ENCODE measurements at places on chromosomes 2 and 18. TPM values are rescaled to one million over a fixed set of nuclear protein-coding genes. Genes with fewer than 3 reads are reported as not detected.

DNA sequence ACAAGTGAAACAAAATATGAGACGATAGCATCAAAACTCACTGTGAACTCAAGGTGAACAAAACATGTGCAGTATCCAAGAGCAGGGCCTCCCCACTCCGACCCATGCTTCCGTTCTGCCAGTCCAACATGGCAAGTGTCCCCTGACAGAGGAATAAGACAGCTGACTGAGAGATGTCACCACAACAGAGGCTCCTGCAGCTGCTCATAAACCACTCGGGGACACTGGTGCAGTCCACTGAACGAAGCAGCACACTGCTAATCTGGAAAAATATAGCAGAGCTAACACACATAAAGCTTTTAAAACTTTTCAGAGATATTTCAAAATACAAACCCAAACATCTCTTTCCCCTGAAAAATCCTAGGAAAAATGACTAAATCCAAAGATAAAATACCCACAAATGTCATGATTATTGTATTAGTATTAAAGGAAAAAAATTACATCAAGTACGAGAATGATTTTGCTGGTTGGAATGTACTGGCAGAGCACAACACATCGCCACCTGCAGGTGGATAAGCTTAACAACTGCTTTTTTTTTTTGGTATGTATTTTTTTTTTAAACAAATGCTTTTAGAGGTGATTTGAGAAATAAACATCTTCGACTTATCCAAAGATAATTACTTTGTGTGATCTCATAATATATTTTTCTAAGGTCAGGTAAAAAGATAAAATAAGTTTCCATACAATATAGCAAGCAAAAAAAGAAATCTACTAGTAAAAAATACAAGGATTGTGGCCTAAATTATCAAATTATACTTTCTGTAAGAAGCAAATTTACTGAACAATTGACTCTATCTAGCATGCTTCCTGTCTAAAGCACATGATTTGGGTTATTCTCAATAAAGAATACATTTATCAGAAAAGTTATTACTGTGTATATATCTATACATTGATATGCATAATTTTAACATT, 18.6 kb downstream of the THADA start:
- no peaks in the 10 kb centered on the region for H3K4me1 ChIP-seq
- DNase-seq: peak; percentile 59
- no peak overlapping the region for H3K4me3 ChIP-seq

- peaks cover 8% of the 10 kb centered on the region for H3K4me1 ChIP-seq
- no peak overlapping the region for H3K27ac ChIP-seq
- peak overlapping the region; percentile 82 for H3K4me3 ChIP-seq
- no peaks in the 10 kb centered on the region for H3K27me3 ChIP-seq
- no peak for DNase-seq
Measured at GRCh38 chr2:3377279-3377611, 373 bp downstream of the EIPR1 start.

GRCh38 chr2:58914733-58915505, 673.8 kb upstream of the FANCL start:
- H3K4me1 ChIP-seq: no peaks in the 10 kb centered on the region
- no peaks in the 10 kb centered on the region for H3K36me3 ChIP-seq
- no peaks in the 10 kb centered on the region for H3K27me3 ChIP-seq
- no peak overlapping the region for H3K4me3 ChIP-seq
- H3K27ac ChIP-seq: no peak overlapping the region

GRCh38 chr2:67701011-67701410, 303.9 kb downstream of the ETAA1 start:
- no peaks in the 10 kb centered on the region for H3K4me1 ChIP-seq
- no peak for DNase-seq
- no peak overlapping the region for H3K4me3 ChIP-seq
- no peaks in the 10 kb centered on the region for H3K27me3 ChIP-seq

GRCh38 chr2:26740890-26741302, 23.2 kb upstream of the SLC35F6 start:
- H3K4me3 ChIP-seq: no peak overlapping the region
- H3K27me3 ChIP-seq: no peaks in the 10 kb centered on the region
- no peaks in the 10 kb centered on the region for H3K36me3 ChIP-seq
- peaks cover 2% of the 10 kb centered on the region for H3K4me1 ChIP-seq
- DNase-seq: no peak
- H3K27ac ChIP-seq: no peak overlapping the region

DNA sequence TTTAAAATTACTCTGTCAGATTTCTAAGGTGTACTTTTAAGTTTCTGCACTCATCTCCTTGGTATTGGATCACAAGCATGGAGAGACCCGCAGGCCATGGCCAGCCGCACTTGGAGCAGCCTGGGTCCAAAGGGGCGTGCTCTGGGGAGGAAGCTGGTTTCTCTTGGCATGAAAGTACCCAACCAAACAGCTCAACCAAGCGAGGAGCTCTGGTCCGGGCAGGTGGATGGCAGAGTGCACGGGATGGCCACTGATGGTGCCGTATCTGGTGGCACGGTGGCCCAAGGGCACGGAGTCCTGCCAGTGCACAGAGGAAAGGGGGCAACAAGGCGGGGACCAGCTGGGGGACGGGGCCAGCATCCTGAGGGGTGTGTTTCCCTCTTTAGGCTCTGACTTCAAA, 32.2 kb upstream of the MCFD2 start:
- no peaks in the 10 kb centered on the region for H3K27me3 ChIP-seq
- DNase-seq: no peak
- H3K27ac ChIP-seq: no peak overlapping the region
- H3K4me3 ChIP-seq: no peak overlapping the region
- peaks cover 2% of the 10 kb centered on the region for H3K4me1 ChIP-seq

DNA sequence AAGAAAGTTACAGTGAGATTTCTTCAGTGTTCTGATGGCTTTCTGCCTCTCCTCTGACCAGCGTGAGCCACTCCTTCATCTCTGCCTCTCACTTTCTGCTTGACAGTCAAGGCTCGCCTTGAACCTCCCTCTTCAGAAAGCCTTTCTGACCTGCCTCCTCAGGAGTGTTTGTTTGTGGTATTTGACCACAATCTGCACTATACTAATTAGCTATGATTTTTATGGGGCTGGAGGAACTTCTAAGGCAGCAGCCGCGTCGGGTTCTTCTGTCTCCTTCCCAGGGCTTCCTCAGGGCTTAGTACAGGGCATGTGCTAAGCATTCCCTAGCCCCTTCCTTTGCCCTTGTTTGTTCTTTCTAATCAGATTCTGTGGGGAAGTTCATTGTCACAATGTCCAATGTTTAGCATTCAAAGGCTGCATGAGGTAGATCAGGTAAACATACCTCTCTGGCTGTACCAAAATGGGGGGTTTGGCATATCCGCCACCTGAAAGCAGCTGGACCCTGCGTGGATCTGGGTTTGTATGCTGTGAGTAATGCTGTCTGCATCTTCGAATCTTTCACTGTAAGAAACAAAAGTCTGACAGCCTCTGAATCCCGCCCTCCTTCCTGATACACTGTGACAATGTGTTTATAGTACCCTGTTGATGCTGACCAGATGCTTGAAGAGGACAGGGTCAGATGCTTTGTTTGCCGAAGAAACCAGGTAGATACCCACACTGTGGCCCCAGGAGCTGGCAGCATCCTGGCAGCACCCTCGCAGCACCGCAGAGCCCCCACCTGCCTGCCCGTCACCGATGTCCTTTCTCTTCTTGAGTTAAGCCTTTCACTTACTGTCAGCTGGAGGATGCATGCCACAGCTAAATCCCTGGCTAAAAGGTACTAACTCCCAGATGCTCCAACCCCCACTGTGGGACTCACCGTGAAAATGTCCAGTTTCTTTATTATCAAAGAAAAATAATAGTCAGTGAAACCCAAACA, 260.8 kb upstream of the HDAC4 start:
- H3K27me3 ChIP-seq: no peaks in the 10 kb centered on the region
- DNase-seq: no peak
- H3K4me1 ChIP-seq: no peaks in the 10 kb centered on the region
- no peak overlapping the region for H3K27ac ChIP-seq
- H3K36me3 ChIP-seq: no peaks in the 10 kb centered on the region
- no peak overlapping the region for H3K4me3 ChIP-seq

GRCh38 chr18:23257686-23258565, 122.6 kb downstream of the CABLES1 start:
- no peaks in the 10 kb centered on the region for H3K27me3 ChIP-seq
- no peak for DNase-seq
- H3K4me1 ChIP-seq: peaks cover 12% of the 10 kb centered on the region
- H3K27ac ChIP-seq: no peak overlapping the region
- no peaks in the 10 kb centered on the region for H3K36me3 ChIP-seq

DNA sequence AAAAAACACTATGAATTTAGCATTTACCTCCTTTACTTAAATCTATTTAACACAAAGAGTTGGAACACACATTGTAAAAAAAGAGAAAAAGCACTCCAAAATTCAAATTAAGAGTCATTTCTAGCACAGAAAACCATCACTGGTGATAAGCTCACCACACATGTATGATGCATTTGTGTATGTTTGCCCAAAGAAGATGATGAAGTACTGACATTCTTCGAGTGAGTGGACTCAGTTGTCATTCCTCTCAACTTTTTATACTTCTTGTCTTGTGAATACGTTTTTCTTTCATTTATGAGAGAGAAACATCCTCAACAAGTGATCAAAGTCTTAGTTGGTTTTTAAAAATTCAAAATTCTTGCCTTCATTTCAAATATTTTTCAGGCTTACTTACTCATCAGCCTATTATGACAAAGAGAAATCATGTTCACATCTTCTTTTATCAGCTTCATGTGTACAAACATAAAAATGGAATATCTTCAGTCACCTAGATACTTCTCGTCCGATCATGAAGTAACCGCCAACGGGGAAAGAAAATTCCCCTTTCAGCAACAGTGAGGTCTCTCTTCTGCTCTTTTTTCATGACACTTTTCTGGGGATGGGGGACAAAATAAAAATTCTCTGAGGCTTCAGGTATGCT, 1.5 kb downstream of the DSEL start:
- peak overlapping the region; percentile 79 for H3K4me3 ChIP-seq
- H3K27me3 ChIP-seq: no peaks in the 10 kb centered on the region
- no peaks in the 10 kb centered on the region for H3K36me3 ChIP-seq

DNA sequence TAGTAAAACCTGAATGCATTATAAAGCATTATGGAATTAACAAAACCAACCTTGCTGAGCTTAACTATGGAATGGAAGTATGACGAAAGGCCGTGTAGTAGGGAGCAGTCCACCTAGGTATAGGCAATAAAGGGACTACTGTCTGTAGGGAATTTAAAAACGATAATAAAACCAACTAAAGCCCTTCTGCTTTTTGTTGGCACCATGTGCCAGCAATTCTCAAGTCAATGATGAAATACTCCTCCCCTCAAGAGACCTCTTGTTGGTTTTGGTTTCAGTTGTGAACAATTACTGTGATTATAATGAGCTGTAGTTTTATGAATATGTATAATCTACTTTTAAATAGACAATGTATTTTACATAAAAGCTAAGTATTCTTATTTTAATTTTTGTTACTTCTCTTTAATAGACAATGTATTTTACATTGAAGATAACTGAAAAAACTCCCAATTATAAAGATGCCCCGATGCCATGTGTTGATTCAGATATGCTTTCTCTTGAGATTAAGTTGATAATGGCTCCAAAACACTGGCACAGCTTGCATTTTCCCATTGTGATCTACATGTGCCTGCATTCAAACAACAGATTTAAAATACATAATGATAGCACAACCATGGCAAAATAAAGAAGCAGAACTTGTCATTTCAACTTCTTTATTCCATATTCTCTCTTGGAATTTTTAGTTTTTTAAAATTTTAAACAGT, 55.5 kb upstream of the ZDBF2 start:
- no peak for DNase-seq
- H3K4me3 ChIP-seq: no peak overlapping the region
- H3K4me1 ChIP-seq: no peaks in the 10 kb centered on the region

- H3K27me3 ChIP-seq: no peaks in the 10 kb centered on the region
- H3K4me3 ChIP-seq: no peak overlapping the region
- H3K36me3 ChIP-seq: no peaks in the 10 kb centered on the region
- DNase-seq: no peak
- no peak overlapping the region for H3K27ac ChIP-seq
Measured at GRCh38 chr2:18647731-18648130, 58.4 kb upstream of the NT5C1B start.

- no peaks in the 10 kb centered on the region for H3K27me3 ChIP-seq
- no peaks in the 10 kb centered on the region for H3K36me3 ChIP-seq
- H3K4me3 ChIP-seq: no peak overlapping the region
- H3K27ac ChIP-seq: no peak overlapping the region
- H3K4me1 ChIP-seq: no peaks in the 10 kb centered on the region
- no peak for DNase-seq
Measured at GRCh38 chr18:50125456-50125855, 69.5 kb downstream of the MYO5B start.

DNA sequence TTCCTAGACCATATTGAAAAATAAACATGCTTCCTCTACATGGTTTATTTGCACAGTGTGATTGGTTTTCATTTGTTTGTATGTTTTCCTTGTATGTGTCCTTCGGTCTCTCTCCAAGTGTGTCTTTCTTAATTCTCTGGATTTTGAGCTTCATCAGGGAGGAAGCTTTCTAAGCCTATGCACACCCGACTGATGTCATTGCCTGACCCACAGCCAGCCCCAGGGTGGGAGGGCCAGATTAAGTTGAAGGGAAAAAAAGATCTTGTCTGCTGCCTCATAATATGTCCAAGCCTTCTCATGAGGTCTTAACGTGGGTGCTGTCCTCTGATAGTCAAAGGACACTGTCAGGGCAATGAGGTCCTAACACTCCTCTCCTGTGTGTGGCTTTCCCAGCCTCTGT, 115.2 kb downstream of the MARCHF4 start:
- H3K4me1 ChIP-seq: no peaks in the 10 kb centered on the region
- no peaks in the 10 kb centered on the region for H3K27me3 ChIP-seq
- H3K36me3 ChIP-seq: no peaks in the 10 kb centered on the region
- no peak overlapping the region for H3K4me3 ChIP-seq
- no peak for DNase-seq
- no peak overlapping the region for H3K27ac ChIP-seq

GRCh38 chr2:189046320-189046719, 72.1 kb downstream of the COL3A1 start:
- no peaks in the 10 kb centered on the region for H3K4me1 ChIP-seq
- no peaks in the 10 kb centered on the region for H3K27me3 ChIP-seq
- H3K4me3 ChIP-seq: no peak overlapping the region
- H3K36me3 ChIP-seq: no peaks in the 10 kb centered on the region
- DNase-seq: no peak

DNA sequence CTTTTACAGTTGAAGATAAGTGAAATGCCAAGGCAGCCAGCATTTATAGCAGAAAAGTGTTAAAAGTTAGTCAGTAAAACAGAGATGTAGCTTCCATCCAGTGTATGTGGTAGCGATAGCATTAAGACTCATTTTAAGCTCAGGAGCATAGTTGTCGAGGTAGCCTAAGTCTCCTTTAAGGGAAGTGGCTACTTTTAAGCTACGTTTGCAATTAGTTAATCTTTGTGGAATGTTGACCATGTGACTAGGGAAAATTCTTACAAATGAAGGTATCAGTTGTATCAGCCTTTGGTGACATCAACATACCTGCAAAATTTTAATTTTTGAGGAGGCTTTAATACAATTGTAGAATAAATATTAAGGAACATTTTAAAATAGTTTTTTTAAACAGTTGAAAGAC, 61.9 kb downstream of the LHCGR start:
- no peak overlapping the region for H3K4me3 ChIP-seq
- DNase-seq: no peak
- no peaks in the 10 kb centered on the region for H3K27me3 ChIP-seq
- H3K4me1 ChIP-seq: no peaks in the 10 kb centered on the region
- H3K27ac ChIP-seq: no peak overlapping the region

The TXNL4A gene
- polyA plus RNA-seq: 47.9 TPM

The DLGAP1 gene
- polyA plus RNA-seq: 3.8 TPM

The SLC9A4 gene
- not detected for polyA plus RNA-seq

The RAPGEF4 gene
- 9.9 TPM for polyA plus RNA-seq

The MTCL1 gene
- polyA plus RNA-seq: 2.2 TPM

The RMDN2 gene
- polyA plus RNA-seq: 60.9 TPM

The CMPK2 gene
- 3.1 TPM for polyA plus RNA-seq

The ZNF236 gene
- polyA plus RNA-seq: 3.9 TPM

The FOXD4L1 gene
- polyA plus RNA-seq: not detected

The TLX2 gene
- not detected for polyA plus RNA-seq

The CROCC2 gene
- polyA plus RNA-seq: 0.18 TPM

The SERPINB3 gene
- not detected for polyA plus RNA-seq

The IL36B gene
- polyA plus RNA-seq: not detected
